ENCODE measurements at places on chromosomes 13 and 19.
A peak's percentile ranks its signal among the peaks of the same experiment; 100 is the strongest.

GRCh38 chr13:98315902-98316301 is 138.8 kb upstream of the RNF113B start:
- no peak for DNase-seq

DNA sequence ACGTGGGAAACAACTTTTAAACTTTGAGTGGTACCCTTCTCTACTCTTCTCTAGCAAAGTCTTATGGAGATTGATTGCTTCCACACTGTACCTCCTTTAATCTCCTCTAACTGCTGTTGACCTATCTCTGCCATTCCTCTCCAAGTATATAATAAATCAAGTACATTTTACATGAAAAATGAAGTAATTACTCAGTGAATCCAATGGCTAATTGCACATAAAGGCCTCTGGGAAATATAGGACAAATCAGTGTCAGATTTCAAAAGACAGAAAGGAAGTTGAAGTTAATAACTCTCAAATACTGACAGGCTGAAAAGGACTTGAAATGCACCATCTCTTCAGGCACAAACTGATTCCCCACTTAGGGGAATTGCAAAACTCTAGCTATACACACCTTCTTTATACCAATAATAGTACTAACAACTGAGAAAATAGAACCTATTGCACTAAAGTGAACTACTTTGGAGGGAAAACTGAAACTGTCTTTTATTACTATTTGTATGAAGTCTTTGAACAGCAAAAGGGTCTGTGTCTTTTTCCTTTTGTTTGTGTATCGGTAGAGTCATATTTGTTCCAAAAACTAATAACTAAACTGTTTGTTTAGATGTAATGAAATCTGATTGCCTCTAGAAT is 701.1 kb downstream of the PCDH9 start:
- DNase-seq, result no peak

GRCh38 chr13:48775804-48776203 is 122.1 kb downstream of the CYSLTR2 start:
- no peak for DNase-seq

- no peak for DNase-seq
These were observed 20.6 kb downstream of the UBE2L5 start for GRCh38 chr13:30442926-30443325.

GRCh38 chr13:65143920-65144319 is 2086.2 kb downstream of the PCDH9 start:
- DNase-seq, result no peak

GRCh38 chr19:3977242-3978143 is 6.6 kb upstream of the DAPK3 start:
- no peak for DNase-seq

GRCh38 chr19:29510701-29511265 is 15.0 kb upstream of the VSTM2B start:
- no peak for DNase-seq

- no peak for DNase-seq
These were observed 782.5 kb upstream of the SLITRK6 start for GRCh38 chr13:86581706-86582105.

- no peak for DNase-seq
These were observed 15.8 kb upstream of the ZNF431 start for GRCh38 chr19:21126078-21126477.

DNA sequence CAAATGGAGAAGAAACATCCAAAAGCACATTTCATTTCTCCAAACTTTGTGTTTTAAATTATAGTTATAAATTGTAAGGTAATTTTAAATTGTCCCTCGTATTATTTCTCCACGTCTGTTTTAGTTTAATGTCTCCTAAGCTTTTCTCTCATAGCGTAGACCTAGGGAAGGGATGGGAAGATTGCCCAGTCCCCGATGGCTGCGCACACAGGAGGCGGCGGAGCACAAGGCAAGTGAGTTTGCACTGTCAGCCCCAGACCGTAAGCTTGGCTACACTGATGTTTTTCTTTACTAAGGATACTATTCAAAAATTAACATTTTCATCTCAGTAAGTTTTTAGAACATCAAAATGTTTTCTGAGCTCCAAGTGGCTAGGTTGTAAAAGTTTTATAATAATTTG is 72.3 kb downstream of the GPR12 start:
- DNase-seq, result no peak

DNA sequence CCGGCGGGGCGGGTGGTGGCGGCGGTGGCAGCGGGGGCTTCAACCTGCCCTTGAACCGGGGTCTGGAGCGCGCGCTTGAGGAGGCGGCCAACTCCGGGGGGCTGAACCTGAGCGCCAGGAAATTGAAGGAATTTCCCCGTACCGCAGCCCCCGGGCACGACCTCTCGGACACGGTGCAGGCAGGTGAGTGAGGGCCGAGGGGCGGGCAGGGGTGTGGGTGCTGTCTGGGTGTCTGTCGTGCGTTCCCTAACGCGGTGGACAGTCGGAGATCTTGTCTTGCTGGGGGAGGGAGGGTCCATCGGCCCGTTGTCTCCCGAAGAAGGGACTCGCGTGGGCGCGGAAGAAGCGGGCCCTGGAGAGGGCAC is 533 bp downstream of the LRCH1 start:
- DNase-seq, result no peak

GRCh38 chr13:95033890-95034289 is 267.4 kb downstream of the ABCC4 start:
- no peak for DNase-seq

DNA sequence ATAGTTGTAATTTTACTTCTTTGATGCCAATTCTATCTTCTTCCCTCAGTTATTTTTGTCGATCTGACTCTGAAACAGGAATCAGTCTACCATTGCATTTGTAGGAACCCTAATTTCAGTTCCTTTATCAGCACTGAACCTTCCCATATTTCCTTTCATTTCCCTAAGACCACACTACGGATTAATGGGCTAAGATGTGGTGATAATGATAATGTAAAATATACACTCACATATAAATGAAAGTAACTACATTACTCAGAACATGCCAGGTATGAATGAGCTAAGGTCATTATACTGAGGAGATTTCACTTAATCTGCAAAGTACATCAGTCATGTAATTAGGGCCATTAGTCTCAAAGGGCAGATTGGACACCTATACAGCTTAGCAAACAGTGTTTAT is 60.2 kb upstream of the RFC3 start:
- DNase-seq, result no peak

GRCh38 chr13:27622102-27622820 is 569 bp downstream of the POLR1D start:
- DNase-seq, result peak; percentile 2

GRCh38 chr13:61954092-61954491 is 538.4 kb upstream of the PCDH20 start:
- DNase-seq, result no peak

- DNase-seq, result no peak
These were observed 65.0 kb upstream of the TRPC4 start for GRCh38 chr13:37934339-37935191.

DNA sequence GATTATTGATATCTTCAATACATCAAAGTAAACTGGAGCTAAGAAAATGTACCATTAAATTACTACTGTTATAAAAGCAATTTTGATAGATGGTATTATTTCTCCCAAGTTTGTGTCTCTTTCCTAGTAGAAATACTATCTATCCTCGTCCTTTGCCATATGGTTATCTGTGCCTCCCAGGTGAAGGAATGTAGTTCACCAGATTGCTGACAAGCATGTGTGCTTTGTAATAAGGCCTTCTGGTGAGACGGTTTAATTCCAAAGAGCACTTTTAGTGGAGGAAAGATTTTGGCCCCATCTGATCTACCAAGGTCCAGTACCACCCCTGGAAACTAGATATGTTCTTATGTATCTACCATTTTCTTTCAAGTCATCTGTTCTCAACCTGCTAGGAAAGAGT is 243.6 kb downstream of the DLEU7 start:
- no peak for DNase-seq

- no peak for DNase-seq
These were observed 40.2 kb downstream of the NLRP5 start for GRCh38 chr19:56026769-56027168.

DNA sequence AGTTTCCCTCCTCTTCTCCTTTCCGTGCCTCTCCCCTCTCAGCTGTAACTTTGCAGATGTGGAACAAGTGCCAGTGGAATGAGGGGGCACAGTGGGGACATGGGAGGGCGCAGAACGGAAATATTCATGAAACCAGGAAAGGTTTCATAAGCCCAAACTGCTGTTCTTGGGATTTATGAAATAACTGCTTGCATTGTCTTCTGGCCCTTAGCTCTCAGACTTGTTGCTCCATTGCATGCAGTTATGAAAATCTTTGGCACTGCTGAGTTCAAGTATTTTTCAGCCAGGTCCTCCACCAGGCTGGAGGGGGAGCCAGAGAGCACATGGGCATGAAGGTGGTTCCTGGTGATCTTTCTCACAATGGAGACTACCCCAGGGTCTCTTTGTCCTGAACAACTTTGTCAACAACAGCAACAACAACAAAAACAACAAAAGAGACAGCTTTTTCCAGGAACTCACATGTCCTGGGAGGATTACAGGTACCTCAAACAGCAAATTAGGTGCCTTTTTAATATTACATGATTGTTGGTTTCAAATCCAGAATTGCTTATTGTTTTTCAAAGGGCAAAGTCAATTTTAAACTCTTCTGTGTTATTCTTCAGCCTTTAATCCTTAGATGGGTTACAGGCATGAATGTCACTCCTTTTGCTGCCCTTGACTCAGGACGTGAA is 1.5 kb downstream of the RGCC start:
- no peak for DNase-seq

GRCh38 chr13:55155046-55155445 is 1985.7 kb upstream of the PRR20A start:
- DNase-seq, result no peak

- DNase-seq, result no peak
These were observed 801.4 kb downstream of the SLITRK6 start for GRCh38 chr13:84997858-84998257.

DNA sequence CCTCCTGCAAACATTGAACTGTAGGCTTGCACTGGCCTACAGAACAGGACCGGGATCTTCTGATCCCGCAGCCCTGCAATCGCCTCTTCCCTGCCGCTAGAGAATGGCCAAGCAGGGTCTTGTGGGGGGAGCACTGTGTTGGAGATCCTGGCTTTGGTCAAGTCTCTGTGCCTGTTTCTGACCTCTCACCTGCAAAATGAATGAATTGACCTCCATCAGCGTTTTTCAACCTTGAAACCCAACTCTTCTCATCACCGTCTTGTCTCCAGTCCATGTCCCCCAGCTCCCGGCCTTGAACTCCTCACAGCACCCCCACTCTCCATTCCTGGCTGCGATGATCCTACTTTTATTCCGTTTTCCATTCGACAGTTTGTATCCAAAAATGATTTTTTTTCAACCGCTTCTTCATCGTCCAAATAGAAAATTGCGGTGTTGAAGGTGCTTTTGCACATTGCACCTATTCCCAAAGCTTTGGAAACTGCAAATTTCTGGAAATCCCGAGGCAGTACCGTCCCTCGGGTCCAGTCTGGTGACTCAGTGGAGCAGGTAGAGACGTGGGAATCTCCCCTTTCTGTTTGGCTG is 2.0 kb downstream of the MYO9B start:
- DNase-seq, result no peak

- DNase-seq, result no peak
These were observed 63.3 kb downstream of the POU4F1 start for GRCh38 chr13:78540058-78540457.

DNA sequence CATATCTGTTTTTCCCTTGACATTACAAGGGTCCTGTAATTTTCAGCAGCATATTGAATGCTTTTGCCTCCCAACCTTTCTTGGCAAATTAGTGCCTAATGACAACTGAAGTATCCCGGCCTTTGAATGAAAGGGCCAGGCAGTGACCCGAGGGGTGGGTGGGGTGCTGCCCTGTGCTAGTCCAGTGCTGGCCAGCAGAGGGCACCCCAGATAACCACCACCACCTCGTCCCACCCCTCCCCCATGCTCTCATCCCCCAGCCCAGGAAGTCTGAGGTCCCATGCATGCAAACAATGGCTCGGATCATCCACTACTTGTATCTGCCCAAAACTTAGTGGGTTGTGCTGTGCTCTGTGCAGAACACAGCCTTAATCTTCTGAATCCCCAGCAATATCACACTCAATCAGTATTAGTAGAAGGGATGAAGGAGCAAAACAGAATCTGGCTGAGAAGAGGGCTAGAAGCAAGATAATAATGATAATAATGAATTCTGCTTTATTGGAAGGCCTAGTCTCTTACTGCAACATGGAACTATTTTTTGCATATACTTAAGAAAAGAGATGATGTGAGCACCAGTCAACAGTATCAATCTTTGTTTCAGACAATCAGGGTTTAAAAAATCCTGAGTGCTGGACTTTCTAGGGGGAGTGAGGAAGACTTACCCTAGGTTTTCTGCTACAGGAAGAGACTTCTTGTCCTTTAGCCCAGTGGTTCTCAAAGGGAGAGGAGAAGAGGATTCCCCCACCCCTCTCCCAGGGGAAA is 3.8 kb downstream of the ATP12A start:
- DNase-seq, result peak; percentile 10

DNA sequence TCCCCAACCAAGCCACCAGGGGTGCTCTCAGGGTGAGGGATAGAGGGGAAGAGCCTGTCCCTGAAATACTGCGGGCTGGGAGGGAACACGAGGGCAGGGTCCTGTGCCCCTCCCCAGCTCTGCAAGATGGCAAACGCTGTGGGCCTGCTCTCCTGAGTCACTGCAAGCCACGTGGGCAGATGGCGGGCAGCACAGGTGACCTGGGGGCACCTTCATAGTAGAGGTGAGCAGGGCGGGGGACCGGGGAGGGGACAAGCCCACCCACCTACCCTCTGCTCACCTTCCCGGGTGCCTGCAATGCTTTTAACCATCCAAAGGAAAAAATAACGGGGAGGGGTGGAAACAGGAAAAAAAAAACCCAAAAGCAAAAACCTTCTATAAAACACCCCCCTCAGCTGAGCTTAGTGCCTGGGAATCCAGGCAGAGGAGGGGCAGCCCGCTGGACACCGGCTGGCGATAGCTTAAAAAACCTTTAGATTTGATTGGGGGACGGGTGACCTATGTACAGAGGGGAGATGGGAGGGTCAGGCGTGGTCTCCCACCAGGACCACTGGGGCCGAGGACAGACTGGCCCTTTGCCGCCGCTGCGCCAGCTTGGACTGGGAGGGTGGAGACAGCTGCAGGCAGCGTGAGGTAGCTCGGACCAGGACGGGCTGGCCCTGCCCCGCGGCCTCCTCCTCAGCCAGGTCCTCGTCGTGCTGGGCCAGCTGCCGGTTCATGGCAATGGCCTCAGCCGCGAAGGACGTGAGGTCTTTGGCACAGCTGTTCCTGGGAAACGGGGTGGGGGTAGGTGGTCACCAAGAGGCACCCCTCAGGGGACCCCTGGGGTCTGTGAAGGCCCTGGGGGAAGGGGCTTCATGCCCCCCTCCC is 11.7 kb downstream of the MKNK2 start:
- DNase-seq, result no peak

GRCh38 chr19:4014541-4015491 is 7.3 kb downstream of the PIAS4 start:
- no peak for DNase-seq

DNA sequence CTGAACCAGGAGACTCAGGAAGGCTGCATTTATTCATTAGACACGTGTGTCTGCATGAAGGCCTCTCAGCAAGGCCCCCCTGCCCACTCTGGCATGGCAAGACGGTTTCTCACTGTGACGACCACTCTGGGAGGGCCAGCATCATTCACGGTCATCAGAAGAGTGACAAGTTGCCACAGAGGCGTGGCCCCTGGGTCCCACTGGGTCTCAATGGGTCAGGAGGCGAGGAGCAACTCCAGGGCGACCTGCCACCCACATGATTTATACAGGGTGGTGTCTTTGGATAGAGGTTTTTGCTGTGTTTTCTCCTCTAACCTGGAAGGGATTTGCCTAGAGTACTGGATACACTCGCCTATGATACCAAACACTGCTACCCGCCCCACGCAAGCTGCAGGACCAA is 60.7 kb downstream of the KLF2 start:
- no peak for DNase-seq

GRCh38 chr13:77893066-77893465 is 25.6 kb downstream of the EDNRB start:
- no peak for DNase-seq

GRCh38 chr13:31468114-31468902 is 268.5 kb downstream of the B3GLCT start:
- no peak for DNase-seq
